ENCODE measurements at places on chromosomes 16 and 17. TPM values are rescaled to one million over a fixed set of nuclear protein-coding genes. Genes with fewer than 3 reads are reported as not detected.
A peak's percentile ranks its signal among the peaks of the same experiment; 100 is the strongest.

DNA sequence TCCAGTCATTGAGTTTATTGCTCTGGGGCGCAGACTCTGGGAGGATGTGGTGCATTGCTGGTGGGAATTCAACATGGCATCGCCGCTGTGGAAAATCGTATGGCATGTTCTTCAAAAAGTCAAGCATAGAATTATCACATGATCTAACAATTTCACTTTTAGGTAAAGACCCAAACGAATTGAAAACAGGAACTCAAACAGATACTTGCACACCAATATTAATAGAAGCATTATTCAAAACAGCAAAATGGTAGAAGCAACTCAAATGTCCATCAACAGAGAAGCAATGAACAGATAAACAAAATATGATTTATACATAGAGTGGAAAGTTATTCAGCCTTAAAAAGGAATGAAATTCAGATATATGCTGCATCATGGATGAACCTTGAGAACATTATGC lies 15.9 kb downstream of the PIK3R6 start:
- H3K27me3 ChIP-seq: no peaks in the 10 kb centered on the region
- no peaks in the 10 kb centered on the region for H3K36me3 ChIP-seq
- DNase-seq: no peak
- H3K4me3 ChIP-seq: no peak overlapping the region

- no peaks in the 10 kb centered on the region for H3K4me1 ChIP-seq
- no peaks in the 10 kb centered on the region for H3K27me3 ChIP-seq
- no peak overlapping the region for H3K4me3 ChIP-seq
- no peak overlapping the region for H3K27ac ChIP-seq
Observed at GRCh38 chr16:15607700-15608396, 35.1 kb downstream of the MARF1 start.

DNA sequence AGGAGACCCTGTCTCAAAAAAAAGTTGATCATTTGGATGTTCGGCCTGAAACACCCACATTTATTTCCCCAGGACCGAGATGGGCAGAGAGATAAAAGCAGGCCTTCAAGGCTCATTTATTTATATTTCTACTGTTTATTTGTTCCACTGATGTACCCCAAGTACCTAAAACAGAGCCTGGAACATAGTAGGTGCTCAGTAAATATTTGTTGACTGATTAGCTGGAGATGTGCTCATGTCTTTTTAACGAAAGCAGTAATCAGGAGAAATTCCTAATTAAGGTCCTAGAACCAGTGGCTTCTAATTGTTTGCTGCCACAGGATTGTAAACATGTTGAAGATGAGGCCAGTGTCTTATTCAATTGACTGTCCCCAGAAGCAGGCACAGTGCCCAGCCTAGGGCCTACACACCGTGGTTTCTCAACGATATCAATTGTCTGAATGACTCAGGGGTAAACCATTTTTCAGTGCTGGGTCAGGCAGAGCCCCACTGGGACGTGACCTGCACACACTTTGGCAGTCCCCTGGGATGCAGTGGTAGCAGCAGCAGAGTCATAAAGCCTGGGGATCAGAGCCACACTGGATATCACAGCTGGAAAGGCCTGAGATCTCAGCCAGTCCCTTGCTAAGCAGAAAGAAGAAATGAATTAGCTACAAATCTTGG lies 34.8 kb downstream of the SOST start:
- H3K36me3 ChIP-seq: no peaks in the 10 kb centered on the region
- DNase-seq: peak; percentile 75
- H3K27ac ChIP-seq: no peak overlapping the region
- no peaks in the 10 kb centered on the region for H3K27me3 ChIP-seq
- H3K4me1 ChIP-seq: peaks cover 3% of the 10 kb centered on the region
- no peak overlapping the region for H3K4me3 ChIP-seq

GRCh38 chr17:80363518-80364090 lies 51.4 kb upstream of the ENDOV start:
- DNase-seq: peak; percentile 75
- H3K27ac ChIP-seq: no peak overlapping the region
- H3K4me1 ChIP-seq: no peaks in the 10 kb centered on the region

GRCh38 chr17:59637611-59638310 lies 18.1 kb downstream of the CLTC start:
- no peak overlapping the region for H3K4me3 ChIP-seq
- peaks cover 2% of the 10 kb centered on the region for H3K4me1 ChIP-seq
- DNase-seq: no peak

DNA sequence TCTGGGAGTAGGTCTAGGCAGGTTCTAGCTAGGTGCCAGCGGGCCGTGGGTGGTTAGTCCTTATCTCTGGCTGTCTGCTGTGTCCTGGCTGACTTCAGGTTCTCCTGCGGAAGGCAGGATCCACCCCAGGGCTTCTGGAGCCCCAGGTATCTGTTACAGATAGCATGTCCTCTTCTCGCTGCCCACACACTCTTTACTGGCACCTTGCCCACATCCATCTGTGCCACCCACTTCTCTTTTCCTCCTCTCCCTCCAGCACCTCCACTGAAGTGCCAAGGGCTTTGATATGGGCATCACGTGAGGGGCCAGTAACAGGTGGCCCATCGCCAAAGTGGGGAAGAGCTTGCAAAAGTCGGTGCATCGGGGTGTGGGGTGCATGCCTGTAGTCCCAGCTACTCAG lies 4.6 kb upstream of the MPP2 start:
- no peak for DNase-seq
- H3K27me3 ChIP-seq: no peaks in the 10 kb centered on the region
- no peak overlapping the region for H3K27ac ChIP-seq
- no peaks in the 10 kb centered on the region for H3K4me1 ChIP-seq
- H3K36me3 ChIP-seq: no peaks in the 10 kb centered on the region

DNA sequence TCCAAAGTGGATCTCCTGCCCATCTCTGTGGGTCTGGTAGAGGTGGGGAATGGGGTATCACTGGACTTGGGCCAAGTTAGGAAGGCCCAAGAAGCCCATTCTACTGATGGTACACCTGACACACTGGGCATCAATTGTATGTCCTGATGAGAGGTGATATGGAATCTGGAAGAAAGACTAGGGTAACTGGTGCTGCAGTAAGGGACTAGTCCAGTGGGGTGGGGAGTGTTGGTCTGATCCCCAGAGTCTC lies 5.9 kb upstream of the NFATC3 start:
- no peaks in the 10 kb centered on the region for H3K4me1 ChIP-seq
- no peak overlapping the region for H3K4me3 ChIP-seq
- H3K27me3 ChIP-seq: no peaks in the 10 kb centered on the region
- no peak overlapping the region for H3K27ac ChIP-seq
- DNase-seq: no peak

- peaks cover 10% of the 10 kb centered on the region for H3K36me3 ChIP-seq
- DNase-seq: no peak
- no peaks in the 10 kb centered on the region for H3K4me1 ChIP-seq
- H3K27me3 ChIP-seq: no peaks in the 10 kb centered on the region
Observed at GRCh38 chr16:89898201-89898967, 20.3 kb upstream of the MC1R start.

DNA sequence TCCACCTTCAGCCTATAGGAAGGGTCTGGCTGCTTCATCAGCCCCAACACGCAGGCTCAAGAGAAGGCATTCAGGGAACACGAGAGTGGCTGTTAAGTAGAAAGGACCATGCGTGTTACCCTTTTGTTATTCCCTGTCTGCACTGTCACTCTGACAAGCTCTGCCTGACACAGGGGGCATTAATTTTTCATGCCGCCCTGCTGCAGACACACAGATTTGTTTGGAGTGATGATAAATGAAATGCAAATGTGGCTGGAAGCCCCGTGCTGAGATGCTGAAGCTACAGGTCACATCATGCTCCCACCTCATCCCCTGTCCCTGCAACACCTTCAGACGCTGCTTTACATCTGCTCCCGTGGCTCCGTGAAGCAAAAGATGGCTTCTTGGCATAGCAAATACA lies 97.7 kb downstream of the USP31 start:
- DNase-seq: no peak
- peaks cover 3% of the 10 kb centered on the region for H3K27me3 ChIP-seq
- H3K4me3 ChIP-seq: no peak overlapping the region
- no peaks in the 10 kb centered on the region for H3K4me1 ChIP-seq

DNA sequence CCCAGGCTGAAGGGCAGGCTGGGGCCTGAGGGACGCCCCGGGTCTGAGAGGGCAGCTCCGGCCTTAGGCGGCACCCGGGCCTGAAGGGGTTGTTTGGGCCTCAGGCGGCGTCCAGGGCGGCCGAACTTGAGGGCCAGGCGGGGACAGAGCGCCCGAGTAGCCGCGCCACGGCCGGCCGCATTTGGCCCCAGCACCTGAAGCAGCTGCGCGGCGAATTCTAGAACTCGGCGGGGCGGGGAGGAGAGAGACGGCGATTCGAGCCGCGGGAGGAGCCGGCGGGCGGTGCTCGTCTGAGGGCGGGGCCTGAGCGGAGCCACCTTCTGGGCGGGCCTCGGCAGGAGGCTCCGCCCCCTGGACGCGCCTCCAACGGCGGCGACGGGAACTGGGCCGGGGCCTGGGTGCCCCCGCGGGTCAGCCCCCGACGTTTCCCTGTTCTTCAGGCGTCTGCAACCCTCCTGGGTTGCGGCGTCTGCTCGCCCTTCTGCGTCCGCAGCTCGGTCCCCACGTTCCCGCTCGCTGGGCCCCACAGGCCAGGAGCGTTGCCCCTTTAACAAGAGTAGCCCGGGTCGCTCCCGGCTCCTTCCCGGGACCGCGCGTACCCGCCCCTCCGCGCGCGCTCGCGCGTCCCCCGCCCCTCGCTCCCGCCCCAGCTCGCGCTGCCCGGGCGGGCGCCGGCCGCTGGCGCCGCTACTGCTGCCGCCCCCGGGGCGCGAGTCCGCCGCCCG lies at the start of the genes INCA1 and KIF1C:
TSS of gene INCA1 (minus strand) at position 221 of the 725 bp plus-strand sequence. CDS start 3,085 bp downstream, outside the sequence.
TSS of gene KIF1C (plus strand) at position 649 of the 725 bp plus-strand sequence. CDS start 2,297 bp downstream, outside the sequence.
- H3K36me3 ChIP-seq: no peaks in the 10 kb centered on the region
- no peaks in the 10 kb centered on the region for H3K27me3 ChIP-seq
- H3K27ac ChIP-seq: peak within 1 kb of the TSS; percentile 64
- peak; percentile 97 for DNase-seq
- no peaks in the 10 kb centered on the region for H3K4me1 ChIP-seq

GRCh38 chr17:7130621-7131422 lies 16.2 kb upstream of the ASGR2 start:
- H3K4me1 ChIP-seq: no peaks in the 10 kb centered on the region
- no peak overlapping the region for H3K27ac ChIP-seq
- H3K4me3 ChIP-seq: no peak overlapping the region
- no peak for DNase-seq
- no peaks in the 10 kb centered on the region for H3K36me3 ChIP-seq
- H3K27me3 ChIP-seq: no peaks in the 10 kb centered on the region

- H3K36me3 ChIP-seq: no peaks in the 10 kb centered on the region
- DNase-seq: no peak
- H3K4me1 ChIP-seq: no peaks in the 10 kb centered on the region
- no peak overlapping the region for H3K27ac ChIP-seq
Observed at GRCh38 chr17:17484451-17484899, 7.7 kb downstream of the MED9 start.

DNA sequence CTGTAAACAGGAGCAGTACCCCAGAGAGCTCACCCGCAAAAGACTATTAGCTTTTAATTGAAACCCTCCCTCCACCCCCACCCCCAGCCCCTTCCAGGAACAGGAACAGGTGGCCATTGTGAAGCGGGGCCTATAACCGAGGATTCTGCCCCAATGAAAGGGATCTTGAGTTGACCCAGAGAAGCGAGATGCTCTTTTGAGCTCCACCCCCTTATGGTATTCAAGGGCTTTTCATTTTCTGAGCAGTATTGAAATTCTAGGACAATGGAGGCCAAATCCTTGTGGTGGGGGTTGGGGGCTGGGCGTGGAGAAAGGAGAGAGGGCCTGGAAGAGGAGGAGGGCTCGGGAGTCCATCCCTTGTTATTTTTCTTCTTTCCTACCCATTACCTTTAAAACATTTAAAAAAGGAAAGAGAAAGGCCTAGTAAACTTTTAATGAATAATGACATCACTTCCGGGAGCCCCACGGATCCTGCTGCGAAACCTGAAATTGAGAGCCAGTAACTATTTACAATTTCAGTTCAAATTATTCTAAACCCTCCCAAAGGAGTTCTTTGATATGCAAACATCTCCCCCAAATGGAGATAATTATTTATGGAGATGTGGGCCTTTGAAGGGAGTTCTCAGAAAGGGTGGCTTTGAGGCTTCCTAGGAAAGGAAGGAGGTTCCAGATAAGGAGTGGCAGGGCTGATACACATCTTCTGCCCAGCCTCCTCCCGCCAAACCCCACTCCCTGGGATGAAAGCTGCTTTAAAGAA lies 30.5 kb downstream of the HS3ST3B1 start:
- no peak overlapping the region for H3K4me3 ChIP-seq
- no peaks in the 10 kb centered on the region for H3K27me3 ChIP-seq
- no peaks in the 10 kb centered on the region for H3K4me1 ChIP-seq
- no peak for DNase-seq
- no peak overlapping the region for H3K27ac ChIP-seq

DNA sequence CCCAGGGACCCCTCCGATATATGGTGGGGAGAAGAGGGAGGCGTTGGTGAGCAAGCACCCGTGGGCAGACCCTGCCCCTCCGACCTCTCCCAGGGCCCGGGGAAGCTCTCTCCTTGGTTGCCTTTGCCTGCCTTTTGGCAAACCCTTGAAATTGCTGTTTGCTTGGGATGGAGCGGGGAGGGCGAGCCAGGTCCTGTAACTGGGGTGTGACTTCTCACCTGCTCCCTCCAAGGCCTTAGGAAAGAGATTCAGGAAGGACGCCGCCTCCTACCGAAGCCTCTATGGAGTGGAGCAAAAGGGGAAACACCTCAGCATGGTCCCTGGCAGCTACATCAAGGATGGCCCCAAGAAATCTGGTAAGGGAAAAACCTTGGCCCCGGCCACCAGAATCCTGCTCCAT lies 4.6 kb downstream of the C16orf78 start:
- DNase-seq: no peak
- no peak overlapping the region for H3K4me3 ChIP-seq
- no peaks in the 10 kb centered on the region for H3K27me3 ChIP-seq
- H3K27ac ChIP-seq: no peak overlapping the region
- no peaks in the 10 kb centered on the region for H3K4me1 ChIP-seq
- H3K36me3 ChIP-seq: no peaks in the 10 kb centered on the region

GRCh38 chr16:56551796-56552738 lies 12.8 kb upstream of the MT4 start:
- no peak overlapping the region for H3K27ac ChIP-seq
- no peak overlapping the region for H3K4me3 ChIP-seq
- DNase-seq: no peak
- no peaks in the 10 kb centered on the region for H3K4me1 ChIP-seq
- H3K27me3 ChIP-seq: no peaks in the 10 kb centered on the region

KRT28 gene
- not detected for total RNA-seq

GPR179 gene
- not detected for total RNA-seq

MYL11 gene
- not detected for total RNA-seq

MYH13 gene
- total RNA-seq: not detected

C16orf82 gene
- total RNA-seq: not detected

All from aorta (tissue), 5 donors.